ENCODE measurements at places on chromosomes 16 and 17. TPM values are rescaled to one million over a fixed set of nuclear protein-coding genes. Genes with fewer than 3 reads are reported as not detected.

Gene G6PC1
- not detected for total RNA-seq

Gene OR1F1
- not detected for total RNA-seq

Gene KRTAP1-1
- not detected for total RNA-seq

Gene ABCA9
- total RNA-seq = 11.3 TPM

Gene SSTR5
- 14.1 TPM for total RNA-seq

Gene MT1M
- total RNA-seq = 9.9 TPM

Gene OR1E1
- total RNA-seq = not detected

Gene SP2
- total RNA-seq = 11.7 TPM

Gene KCNJ2
- total RNA-seq = 7.2 TPM

Gene ZFP90
- total RNA-seq = 20.0 TPM

Gene TEKT1
- total RNA-seq = not detected

Gene DHX58
- total RNA-seq = 4.3 TPM

Gene LCMT1
- total RNA-seq = 52.3 TPM

Gene CALB2
- total RNA-seq = 17.7 TPM

Gene CD300A
- 7.8 TPM for total RNA-seq

Gene VEZF1
- total RNA-seq = 65.9 TPM

Gene KRT16
- total RNA-seq = not detected

Gene CXCL16
- total RNA-seq = 5.2 TPM

Gene NPIPA3
- total RNA-seq = 1.4 TPM

Gene TMED6
- total RNA-seq = not detected

Gene SDR42E2
- not detected for total RNA-seq

Gene MLKL
- 6.2 TPM for total RNA-seq

Gene KRTAP3-2
- not detected for total RNA-seq

Gene MYL11
- not detected for total RNA-seq

Gene HCRT
- not detected for total RNA-seq

Gene TNFSF12
- total RNA-seq = 50.2 TPM

Gene C17orf50
- not detected for total RNA-seq

Gene TBC1D3I
- not detected for total RNA-seq

Gene FNDC8
- not detected for total RNA-seq

Gene RPH3AL
- 7.2 TPM for total RNA-seq

Gene NECAB2
- not detected for total RNA-seq

Gene ASGR1
- total RNA-seq = not detected

Gene CACNG4
- 1.9 TPM for total RNA-seq

Gene KRT12
- total RNA-seq = not detected

Gene ZSWIM7
- 14.5 TPM for total RNA-seq

Gene ZP2
- total RNA-seq = not detected

Gene CMTM2
- total RNA-seq = not detected

Gene NPIPA8
- 10.2 TPM for total RNA-seq

Gene CD300E
- 1.0 TPM for total RNA-seq

Gene FKBP10
- total RNA-seq = 35.1 TPM

Gene TMEM88
- 42.5 TPM for total RNA-seq

Gene RAB11FIP4
- total RNA-seq = 7.2 TPM

Gene LGALS9
- 9.7 TPM for total RNA-seq

Gene SMPD3
- 4.4 TPM for total RNA-seq

Gene KRT23
- total RNA-seq = not detected

Gene AP2B1
- total RNA-seq = 79.8 TPM

Gene HS3ST2
- total RNA-seq = 2.3 TPM

Gene PRSS21
- not detected for total RNA-seq

Gene RPS2
- 1,247 TPM for total RNA-seq

Gene FAM20A
- 2.5 TPM for total RNA-seq

Gene RNF222
- not detected for total RNA-seq

Gene CLDN9
- total RNA-seq = not detected

Gene CRHR1
- not detected for total RNA-seq

Gene KLHL10
- total RNA-seq = not detected

Gene SOX9
- total RNA-seq = 20.6 TPM

Gene SRCAP
- 22.5 TPM for total RNA-seq

Gene MYOCD
- total RNA-seq = 65.1 TPM

Gene HSD11B2
- not detected for total RNA-seq

Gene CCL17
- total RNA-seq = not detected
